ENCODE measurements at places on chromosomes 6 and 20.

DNA sequence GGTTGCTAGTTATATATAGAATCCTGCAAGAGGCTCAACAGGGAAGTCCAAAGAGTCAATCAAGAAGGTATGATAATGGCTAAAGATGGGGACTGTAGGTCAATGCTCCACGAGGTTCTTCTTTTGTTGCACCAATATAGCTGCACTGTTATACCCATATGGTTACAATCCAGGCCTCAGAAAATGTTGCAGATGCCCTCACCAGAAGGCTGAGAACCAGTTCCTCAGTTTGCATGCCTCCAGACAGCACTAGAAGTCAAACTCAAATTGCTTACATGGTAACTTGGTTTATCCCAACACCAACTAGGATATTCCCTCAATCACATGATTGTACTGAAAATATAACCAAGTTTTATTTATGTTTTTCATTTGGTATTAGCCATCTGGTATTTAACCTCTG, 12.1 kb downstream of the EEF1A1 start:
- no peak for DNase-seq

- no peak for DNase-seq
These were observed 11.5 kb downstream of the FGD2 start for GRCh38 chr6:37016995-37017394.

GRCh38 chr6:89140347-89141156, 5.3 kb upstream of the PM20D2 start:
- DNase-seq = no peak

- no peak for DNase-seq
These were observed 89.0 kb downstream of the SLC2A10 start for GRCh38 chr20:46798430-46798829.
